ENCODE measurements at places on chromosomes 4 and X.
A peak's percentile ranks its signal among the peaks of the same experiment; 100 is the strongest.

- no peak for DNase-seq
These were observed 74.7 kb downstream of the PPARGC1A start for GRCh38 chr4:23814996-23815660.

DNA sequence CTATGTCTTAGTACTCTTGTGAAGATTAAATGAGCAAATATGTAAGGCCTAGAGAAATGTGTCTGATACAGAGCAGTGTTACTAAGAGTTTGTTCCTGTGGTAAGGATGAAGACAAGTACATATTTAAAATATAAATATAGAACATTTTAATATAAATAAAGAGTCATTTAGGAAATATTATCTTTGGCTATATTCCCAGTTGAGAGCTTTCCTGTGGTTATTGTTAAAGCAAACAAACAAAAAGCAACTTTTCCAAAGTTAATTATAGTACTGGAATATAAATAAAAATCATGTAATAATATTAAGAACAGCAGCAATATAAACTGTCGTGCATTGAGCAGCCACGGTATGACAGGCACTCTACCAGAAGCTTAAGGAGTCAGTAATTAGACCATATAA lies 472.5 kb downstream of the INPP4B start:
- no peak for DNase-seq

- DNase-seq = no peak
These were observed 146.0 kb upstream of the FRMPD4 start for GRCh38 chrX:11992271-11992670.

DNA sequence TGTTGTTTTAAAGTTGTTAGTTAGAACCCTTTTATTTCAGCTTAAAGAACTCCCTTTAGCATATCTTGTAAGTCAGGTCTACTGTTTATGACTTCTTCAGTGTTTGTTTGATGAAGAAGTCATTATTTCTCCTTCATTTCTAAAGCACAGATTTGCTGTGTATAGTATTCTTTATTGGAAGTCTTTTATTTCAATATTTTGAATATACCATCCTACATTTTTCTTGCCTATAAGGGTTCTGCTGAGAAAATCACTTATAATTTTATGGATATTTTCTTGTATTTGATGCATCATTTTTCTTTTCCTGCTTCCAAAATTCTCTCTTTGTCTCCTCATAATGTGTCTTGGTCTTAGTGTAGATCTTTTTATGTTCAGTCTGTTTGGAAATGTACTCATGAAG lies 134.5 kb downstream of the CPXCR1 start:
- no peak for DNase-seq

DNA sequence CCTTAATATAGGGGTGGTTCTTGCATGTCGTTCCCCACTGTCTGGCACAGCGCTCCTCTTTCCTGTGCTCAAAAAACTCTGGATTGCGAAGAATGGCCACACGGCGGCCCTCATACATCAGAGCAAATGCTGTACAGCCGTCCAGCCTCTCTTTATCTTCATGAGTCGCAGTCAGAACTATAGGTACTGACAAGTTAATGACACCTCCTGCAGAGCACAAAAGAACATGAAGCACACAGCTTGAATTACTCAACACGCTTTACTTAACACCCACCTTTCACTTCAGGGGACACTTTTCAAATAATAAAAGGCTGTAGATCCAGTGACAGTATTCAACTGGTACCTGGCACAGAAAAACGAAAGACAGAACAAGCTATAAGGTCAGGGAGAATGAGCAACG lies 65.3 kb downstream of the PAPSS1 start:
- no peak for DNase-seq

DNA sequence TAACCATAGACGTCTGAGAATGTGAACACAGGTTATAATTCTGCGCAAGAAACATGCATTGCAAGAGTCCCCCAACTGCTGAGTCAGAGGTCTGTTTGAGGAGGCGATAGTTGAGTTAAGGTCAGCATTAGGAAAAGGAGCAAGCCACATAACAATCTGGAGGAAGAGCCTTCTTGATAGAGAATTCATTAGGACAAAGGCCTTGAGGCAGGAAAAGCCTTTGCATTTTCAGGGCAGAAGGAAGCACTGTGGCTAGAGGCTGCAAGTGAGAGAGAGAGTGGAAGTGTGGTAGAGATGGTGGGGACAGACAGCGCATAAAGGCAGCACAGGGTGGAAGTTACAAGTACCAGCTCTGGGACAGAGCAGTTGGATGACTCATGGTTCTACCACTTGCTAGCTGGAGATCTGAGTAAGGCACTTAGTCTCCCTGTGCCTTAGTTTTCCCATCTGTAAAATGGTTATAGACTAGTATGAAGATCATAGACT lies 125.8 kb upstream of the LNX1 start:
- no peak for DNase-seq

DNA sequence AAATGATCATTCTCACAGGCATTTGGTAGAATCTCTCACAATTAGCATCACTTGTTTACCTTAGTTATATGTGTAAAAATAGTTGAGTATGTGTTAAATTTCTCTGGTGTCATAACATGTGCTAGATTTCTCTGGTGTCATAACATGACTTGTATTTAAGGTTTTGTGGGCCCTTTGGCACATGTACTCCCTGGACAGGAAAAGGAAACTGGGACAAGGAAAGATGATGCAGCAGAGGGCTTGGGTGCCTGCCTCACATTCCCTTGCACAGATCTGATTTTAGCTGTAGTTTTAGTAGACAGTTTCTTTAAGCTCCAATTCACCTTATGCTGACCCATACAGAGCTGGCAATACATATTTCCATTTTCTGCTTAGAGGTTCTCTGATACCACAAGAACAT lies 726.0 kb downstream of the C4orf33 start:
- no peak for DNase-seq

GRCh38 chrX:357693-358471 lies 28.8 kb downstream of the PPP2R3B start:
- DNase-seq = no peak

DNA sequence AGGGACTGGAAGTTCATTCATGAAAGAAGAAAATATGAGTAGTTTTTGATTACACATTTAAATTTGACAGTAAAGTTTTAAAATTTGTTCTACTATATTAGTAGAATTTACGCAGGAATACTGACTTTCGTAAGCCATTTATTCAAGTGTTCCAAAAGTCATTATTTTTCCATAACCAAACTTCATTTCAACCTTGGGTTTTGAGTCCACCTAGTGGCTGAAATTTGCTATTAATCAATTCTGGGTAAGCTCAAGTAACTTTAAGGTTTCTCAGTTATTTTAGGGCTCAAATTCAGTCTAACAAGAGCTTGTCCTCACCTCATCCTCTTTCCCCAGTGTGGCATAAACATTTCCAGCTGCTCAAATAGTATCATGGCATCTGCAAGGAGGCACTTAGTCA lies 175.4 kb downstream of the SH3BGRL start:
- no peak for DNase-seq

DNA sequence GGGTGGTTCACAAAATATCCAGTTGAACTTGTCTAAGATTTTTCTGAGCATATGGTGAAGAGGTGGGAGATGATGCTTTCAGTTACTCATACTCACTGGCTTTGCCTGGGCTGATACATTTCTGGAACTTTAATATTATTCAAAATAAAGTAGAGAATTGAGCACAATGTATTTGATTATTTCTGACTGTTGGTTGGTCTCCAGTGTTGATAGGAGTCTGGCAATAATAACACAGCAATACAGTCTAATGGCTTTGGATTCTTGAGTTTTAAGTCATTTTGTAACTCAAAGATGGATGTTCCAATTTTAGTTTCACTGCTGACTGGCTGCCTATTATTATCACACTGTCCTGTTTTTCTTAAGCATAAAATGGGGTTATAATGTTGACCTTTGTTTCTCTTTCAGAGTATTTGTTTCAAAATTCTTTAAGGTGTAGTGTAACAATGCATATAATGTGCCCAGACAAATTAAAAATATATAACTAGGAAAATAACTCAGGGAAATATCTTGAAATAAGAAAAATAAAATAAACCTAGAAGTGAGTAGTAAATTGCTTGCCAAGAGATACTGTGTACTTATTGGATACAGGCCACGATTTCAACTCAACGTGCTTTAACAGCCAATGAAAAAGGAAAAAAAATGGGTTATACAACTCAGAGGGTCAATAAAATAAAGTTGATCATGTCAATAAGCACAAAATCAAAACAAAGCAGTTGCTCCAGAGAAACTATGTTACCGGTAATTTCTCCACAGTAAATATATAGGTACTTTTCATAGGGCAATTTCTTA lies 99.0 kb downstream of the ARSJ start:
- DNase-seq = no peak

GRCh38 chr4:8267077-8267476 lies 2.5 kb upstream of the HTRA3 start:
- DNase-seq = no peak

GRCh38 chr4:337932-338758 lies 531 bp downstream of the ZNF141 start:
- DNase-seq = peak; percentile 24

GRCh38 chr4:168183717-168184571 lies 91.6 kb downstream of the ANXA10 start:
- DNase-seq = no peak

GRCh38 chr4:2341911-2342652 lies 76.4 kb downstream of the ZFYVE28 start:
- no peak for DNase-seq

- DNase-seq = no peak
These were observed 714.5 kb upstream of the TENM3 start for GRCh38 chr4:181528570-181529184.

DNA sequence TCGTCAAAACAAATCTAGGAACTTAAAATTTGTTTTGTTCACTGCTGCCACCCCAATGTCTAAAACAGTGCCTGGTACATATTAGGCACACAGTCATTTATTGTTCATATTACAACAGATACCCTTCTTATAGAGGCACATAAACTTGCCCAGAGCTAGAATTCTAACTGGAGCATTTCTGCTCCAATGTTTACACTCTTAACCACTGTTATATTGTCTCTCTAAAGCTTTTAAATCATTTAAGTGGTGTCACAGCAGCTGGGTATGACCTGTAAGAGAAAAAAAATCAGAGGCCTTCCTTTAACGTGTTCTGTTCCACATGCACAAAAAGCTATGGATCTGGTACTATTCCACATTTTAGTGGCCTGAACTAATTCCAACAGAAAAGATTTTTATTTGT lies 3.0 kb downstream of the UBE2D3 start:
- no peak for DNase-seq

DNA sequence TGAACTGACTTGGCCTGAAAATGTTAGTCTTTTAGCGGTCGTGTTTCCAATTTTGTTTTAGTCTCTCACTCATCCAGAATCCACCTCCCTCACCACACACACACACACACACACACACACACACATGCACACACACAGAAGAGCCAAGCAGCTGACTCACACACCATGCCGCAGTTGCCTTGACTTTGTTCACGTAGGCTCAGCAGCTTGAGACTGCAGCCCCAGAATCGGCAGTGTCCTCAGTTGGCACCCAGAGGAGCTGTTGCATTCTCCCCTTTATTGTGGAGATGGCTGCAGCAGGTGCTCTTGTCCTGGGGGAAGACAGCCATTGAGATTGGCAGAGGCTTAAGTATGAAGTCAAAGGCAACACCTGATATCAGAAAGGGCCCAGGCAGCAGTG lies 20.9 kb upstream of the XPNPEP2 start:
- no peak for DNase-seq

GRCh38 chr4:2290974-2291704 lies 29.2 kb upstream of the MXD4 start:
- no peak for DNase-seq

GRCh38 chrX:39158801-39159657 lies 357.8 kb downstream of the MID1IP1 start:
- DNase-seq = no peak

DNA sequence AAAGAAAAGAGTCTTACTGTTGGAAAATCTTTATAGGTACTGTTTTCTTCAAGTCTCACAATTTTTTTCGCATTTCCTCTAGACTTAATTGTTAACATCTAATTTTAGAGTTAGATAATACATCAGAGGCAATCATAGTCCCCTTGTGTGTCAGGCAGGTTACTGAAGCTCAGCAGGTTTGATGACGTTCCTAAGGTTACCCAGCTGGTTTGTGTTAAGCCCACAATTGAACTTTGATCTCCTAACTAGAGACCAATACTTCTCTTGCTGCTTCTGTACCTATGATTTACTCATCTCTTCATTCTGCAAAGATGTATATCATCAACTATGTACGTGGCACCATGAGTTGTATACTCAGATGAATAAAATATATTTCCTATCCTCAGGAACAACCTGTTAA lies 131.6 kb upstream of the STIM2 start:
- DNase-seq = no peak

DNA sequence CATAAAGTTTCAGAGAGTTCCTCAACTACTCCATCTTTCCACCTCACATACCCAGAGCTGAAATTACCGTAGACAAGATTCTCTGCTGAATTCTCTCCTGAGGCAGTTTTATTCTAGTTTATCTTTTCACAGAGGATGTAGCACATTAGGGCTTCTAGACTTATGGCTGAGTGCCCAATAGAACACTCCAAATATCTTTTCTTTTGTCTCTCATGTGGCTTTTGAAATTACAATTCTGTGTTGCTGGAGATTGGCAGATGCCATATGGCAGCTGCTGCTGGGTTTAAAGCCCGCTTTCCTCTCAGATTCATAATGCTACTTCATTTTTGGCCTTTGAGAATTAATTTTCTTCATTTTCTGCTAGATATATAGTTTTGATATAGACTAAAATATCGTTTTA lies 107.6 kb upstream of the BANK1 start:
- DNase-seq = no peak

DNA sequence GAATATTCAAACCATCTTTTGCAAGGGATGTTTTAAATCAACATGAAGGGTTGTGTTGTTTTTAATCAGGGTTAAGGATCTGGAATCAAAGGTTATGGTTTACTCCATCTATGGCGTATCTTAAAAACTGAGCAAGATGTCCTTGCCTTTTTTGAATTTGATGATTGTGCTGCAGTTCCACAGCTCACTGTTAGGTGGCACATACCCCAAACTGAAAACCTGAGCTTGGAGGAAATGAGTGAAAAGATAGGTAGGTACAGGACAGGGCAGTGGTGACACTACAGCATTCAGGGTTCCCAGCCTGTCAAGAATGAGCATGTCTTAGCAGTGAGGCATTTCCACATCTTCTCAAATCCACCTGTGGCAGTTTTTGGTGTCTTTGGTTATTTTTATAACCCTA lies 13.1 kb upstream of the EOLA1 start:
- no peak for DNase-seq

All from stimulated activated CD4-positive, alpha-beta T cell treated with anti-CD3 and anti-CD28 coated beads, Interleukin-1b, Interleukin-23, amount 100 ng/mL, for 1 hour (primary cell).